ENCODE measurements at places on chromosomes 3 and 15.
A peak's percentile ranks its signal among the peaks of the same experiment; 100 is the strongest.

GRCh38 chr3:14822670-14823390, 4.1 kb downstream of the FGD5 start:
- DNase-seq: no peak

DNA sequence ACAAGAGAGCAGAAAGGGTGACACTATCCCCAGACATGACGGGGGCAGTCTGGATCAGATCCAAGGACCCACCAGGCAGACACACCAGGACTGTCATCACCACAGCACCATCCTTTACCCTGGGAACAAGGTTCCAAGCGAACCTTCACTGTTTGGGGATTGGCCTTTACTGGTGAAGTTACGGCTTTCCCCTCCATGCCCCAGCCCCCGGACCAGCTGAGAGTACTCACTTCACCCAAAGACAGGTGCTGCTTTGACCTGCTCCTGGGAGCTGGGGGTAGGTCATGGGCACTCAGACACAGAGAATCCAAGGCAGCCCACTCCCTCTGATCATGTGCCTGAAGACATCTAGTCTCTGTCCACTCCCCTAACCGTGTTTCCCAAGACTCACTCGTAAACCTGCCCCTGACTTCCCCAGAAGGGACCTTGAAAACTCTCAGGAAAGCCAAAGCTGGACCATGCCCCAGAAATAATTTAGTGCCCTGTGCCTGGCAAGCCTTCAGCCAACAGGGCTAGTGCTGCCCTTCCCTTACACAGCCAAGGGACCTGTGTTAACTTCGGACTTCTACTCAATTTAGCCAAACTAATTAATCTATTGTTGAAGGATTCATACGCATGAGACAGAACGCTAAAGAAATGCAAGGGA, 2.8 kb downstream of the RRP9 start:
- no peak for DNase-seq

- DNase-seq: no peak
Observed at GRCh38 chr3:175107231-175107630, 248.1 kb downstream of the NAALADL2 start.

DNA sequence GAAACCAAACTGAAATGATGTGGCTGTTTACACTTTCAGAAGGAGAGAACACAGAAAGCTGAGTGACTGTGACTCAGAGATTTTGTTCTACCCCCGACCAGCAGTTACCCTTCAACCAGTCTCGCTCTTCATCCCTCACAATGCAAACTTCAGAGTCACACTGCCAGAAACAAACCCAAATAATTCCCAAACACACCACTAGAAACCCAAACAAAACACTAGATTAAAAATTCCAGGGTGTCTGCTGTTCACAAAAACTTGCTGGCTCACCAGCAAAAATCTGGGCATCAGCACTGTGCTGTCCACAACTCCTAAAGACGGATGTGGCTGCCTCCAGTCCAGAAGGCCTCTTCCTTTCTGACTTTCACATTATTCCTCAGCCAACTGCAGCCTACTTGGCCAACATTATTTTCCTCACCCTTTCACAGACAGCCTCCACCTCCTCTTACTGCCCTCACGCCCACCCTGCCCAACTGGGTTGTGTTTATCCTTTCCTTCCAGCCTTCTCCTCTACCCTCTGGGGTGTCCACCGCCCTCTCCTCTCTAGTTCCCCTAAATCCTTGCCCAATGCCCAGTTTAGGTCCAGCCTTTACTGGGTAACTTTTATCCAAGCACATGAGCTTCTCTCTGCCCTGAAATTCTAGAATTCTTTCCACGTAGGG, 71.4 kb downstream of the MECOM start:
- DNase-seq: no peak

GRCh38 chr15:91522605-91523332, 330.7 kb upstream of the SLCO3A1 start:
- no peak for DNase-seq

DNA sequence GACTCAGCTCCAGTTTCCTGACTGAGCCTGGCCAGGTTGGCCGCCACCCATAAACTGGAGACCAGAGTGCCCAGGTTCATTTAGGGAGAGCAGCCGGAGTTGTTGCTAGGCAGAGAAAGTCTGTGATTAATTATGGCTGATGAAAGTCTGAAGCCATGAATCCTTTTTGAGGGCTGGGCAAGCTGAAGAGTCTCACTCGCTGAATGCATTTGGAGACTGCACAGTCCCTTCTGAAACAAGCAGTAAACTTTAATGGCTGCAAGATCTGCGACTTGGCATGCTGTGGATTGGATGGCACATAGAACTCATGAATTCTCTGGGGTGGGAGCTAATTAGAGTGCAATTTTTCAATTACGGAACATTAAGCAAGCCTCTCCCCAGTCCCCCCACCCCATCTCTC, 282.1 kb downstream of the RPLP1 start:
- no peak for DNase-seq

DNA sequence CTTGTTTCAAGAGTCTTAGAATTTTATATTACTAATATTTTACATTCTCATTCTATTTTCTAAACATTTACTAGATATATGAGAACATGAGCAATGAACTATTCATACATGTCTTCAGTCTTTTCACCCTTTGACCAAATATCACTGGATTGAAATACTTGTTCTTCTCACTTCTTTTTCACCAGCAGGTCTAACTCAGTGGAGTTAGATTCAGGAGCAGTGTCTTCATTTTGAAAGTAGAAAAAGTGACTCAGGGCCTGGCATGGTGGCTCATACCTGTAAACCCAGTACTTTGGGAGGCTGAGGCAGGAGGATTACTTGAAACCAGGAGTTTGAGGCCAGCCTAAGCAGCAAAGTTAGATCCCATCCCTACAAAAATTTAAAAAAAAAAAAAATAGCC, 70.8 kb downstream of the USP13 start:
- DNase-seq: no peak

- no peak for DNase-seq
Observed at GRCh38 chr15:36256404-36256807, 323.0 kb upstream of the CDIN1 start.

DNA sequence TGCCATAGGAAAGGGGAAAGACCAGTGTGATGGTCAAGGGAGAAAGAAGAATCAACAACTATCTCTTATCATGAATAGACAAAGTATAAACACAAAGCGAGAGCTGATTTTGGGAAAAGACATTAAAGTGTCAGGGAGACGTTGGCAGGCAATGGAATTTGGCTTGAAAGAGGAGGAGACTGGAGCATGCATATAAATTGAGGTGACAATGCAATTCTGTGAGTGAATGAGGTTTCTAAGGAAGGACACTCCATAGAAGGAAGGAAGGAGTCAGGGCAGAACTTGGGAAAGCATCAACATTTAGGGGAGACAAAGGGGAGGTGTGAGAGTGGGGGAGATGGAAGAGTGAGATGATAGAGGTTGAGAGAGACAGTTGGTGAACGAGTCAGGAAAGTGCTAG, 543.0 kb upstream of the TBL1XR1 start:
- DNase-seq: no peak

GRCh38 chr3:23430781-23431398, 227.8 kb downstream of the UBE2E2 start:
- DNase-seq: no peak

DNA sequence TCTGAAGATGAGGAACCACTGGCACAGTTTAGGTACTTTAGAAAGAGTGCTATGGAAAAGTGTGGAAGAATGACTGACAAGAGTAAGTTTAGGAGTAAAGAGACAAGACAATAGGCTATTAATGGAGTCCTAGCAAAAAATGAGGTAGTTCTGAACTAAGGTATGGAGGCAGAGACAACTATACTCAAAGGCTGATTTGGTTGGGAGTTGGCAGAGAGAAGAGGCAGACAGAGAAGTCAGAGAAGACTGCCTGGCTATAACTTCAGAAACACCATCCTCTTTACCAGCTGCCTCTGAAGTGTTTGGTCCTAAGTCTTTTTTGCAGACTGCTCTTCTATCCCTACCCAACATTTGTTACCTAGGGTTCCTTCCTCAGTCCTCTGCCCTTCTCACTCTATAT, 19.2 kb downstream of the DYNC1LI1 start:
- no peak for DNase-seq

GRCh38 chr15:82571722-82572222, 31.5 kb upstream of the RPS17 start:
- DNase-seq: peak; percentile 18

- DNase-seq: no peak
Observed at GRCh38 chr3:169842960-169843359, 26.8 kb downstream of the LRRC31 start.

- no peak for DNase-seq
Observed at GRCh38 chr3:150412561-150413231, 4.6 kb downstream of the TSC22D2 start.

- no peak for DNase-seq
Observed at GRCh38 chr3:106176734-106177133, 307.9 kb upstream of the CBLB start.

GRCh38 chr15:78937132-78937739, 7.6 kb downstream of the CTSH start:
- DNase-seq: no peak

GRCh38 chr3:166837535-166837934, 542.6 kb downstream of the ZBBX start:
- DNase-seq: no peak

- DNase-seq: no peak
Observed at GRCh38 chr3:10344147-10344943, 23.4 kb upstream of the SEC13 start.

- DNase-seq: no peak
Observed at GRCh38 chr15:27989838-27990237, 109.3 kb downstream of the OCA2 start.

GRCh38 chr3:194054540-194054939, 81.4 kb upstream of the HES1 start:
- DNase-seq: no peak

GRCh38 chr3:73768524-73769308, 144.0 kb upstream of the PDZRN3 start:
- DNase-seq: no peak

- DNase-seq: peak; percentile 56
Observed at GRCh38 chr3:148379763-148380382, 317.8 kb upstream of the AGTR1 start.

DNA sequence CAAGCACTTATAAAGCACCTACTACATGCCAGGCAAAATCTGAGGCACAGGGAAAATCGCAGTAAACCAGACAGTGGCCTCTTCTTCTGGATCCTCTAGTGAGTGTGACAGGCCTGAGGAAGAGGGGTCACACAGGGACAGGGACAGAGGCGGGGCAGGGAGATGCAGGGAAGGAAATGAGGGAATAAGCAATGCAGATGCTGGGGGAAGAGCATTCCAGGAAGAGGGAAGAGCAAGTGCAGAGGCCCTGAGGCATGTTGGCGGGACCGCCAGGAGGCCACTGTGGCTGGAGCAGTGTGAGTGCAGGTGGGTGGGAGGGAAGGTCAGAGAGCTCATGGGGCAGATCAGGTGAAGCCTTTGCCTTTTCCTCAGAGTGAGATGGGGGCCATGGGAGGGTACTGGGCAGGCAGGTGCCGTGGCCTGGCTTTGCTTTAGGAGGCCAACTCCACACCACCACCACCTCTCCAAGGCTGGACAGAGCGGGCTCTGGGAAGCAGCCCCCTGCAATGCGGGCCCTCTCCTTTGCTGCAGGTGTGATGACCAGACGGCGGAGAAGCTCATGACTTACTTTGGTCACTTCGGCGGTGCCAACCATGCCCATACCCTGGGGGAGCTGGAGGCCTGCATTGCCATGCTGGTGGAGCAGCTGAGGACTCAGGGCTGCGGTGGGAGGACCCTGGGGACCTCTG, 26.8 kb upstream of the GP9 start:
- DNase-seq: no peak

GRCh38 chr15:43403616-43404015, 32.7 kb downstream of the TUBGCP4 start:
- no peak for DNase-seq

DNA sequence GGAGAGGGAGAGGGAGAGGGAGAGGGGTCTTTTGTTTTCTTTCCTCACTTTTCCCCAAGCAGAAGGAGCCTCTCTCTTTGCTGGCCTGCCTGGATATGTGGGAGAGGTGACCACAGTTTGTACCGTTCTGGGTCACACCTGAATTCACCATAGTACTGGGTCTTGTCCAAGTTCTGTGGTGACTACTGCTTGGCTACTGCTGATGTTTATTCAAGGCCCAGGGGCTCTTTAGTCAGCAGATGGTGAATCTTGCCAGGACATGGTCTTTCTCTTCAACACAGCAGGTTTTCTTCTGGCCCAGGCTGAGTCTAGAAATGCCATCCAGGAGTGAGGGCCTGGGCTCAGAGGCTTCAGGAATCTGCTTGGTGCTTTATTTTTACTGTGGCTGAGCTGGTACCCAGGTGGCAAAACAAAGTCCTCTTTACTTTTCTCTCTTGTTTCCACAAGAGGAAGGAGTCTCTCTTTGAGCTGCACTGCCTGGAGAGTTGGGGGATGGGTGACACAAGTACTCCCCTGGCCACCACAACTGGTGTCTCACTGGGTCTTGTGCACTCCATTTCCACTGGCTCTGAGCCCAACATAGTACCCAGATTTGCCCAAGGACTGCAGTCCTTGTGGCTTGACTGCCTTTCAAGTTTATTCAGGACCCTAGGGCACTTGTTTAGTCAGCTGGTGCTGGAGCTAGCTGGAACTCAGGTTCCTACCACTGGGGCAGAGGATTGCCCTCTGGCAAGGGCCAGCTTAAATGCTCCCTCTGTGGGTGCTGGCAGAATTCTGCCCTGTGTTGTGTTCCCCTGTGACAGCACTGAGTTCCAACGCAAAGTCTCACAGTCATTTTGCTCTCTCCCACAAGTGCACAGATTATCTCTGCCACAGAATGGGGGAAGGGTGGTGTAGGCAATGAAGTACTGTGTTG, 16.8 kb upstream of the CCNDBP1 start:
- no peak for DNase-seq

- no peak for DNase-seq
Observed at GRCh38 chr3:10365316-10365715, 44.4 kb upstream of the SEC13 start.

GRCh38 chr3:156522673-156523072, 32.2 kb downstream of the SSR3 start:
- DNase-seq: no peak

DNA sequence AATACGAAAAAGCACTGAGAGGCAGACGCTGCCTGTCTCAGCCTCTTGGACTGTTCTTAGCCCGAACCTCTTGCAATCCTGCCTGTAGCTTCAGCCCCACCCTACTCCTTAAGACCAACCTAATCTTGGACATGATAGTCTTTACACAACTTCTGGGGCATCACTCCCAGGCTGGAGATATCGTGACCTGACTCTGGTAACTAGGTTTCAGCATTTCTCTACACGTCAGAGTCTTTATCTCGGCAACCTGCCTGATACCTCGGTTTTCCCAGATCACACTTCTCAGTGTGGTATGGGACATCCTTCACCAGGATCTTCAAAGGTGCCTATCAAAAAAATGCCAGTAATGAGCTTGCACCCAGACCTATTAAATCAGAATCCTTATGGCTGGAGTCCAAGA, 590.2 kb upstream of the KCNMB2 start:
- DNase-seq: no peak

DNA sequence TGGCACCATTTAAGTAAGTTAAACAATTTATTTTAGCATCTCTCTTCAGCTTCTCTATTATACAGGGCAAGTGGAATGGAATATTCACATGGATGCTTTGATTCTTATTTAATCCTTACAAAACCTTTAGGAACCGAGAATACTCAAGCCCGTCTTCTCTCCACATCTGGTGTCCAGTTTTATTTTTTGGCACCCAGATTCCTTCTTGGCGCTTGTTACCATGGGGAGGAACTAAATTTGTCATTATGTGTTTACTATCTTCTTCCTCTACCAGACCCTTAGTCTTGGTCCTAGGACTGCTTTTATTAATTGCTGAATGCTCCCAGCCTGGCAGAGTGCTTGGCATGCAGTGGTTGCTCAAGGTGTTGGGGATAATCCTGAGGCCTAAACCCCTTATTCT, 138.8 kb downstream of the CACNA2D3 start:
- DNase-seq: no peak

- DNase-seq: no peak
Observed at GRCh38 chr3:195870442-195870841, 37.9 kb downstream of the TNK2 start.

- DNase-seq: no peak
Observed at GRCh38 chr3:63927422-63928280, 15.5 kb upstream of the SCAANT1 start.
